CD4-positive, alpha-beta T cell treated with Interferon alpha-2 for 1 hour (primary cell): ENCODE measurements at places on chromosomes 4 and X.

DNA sequence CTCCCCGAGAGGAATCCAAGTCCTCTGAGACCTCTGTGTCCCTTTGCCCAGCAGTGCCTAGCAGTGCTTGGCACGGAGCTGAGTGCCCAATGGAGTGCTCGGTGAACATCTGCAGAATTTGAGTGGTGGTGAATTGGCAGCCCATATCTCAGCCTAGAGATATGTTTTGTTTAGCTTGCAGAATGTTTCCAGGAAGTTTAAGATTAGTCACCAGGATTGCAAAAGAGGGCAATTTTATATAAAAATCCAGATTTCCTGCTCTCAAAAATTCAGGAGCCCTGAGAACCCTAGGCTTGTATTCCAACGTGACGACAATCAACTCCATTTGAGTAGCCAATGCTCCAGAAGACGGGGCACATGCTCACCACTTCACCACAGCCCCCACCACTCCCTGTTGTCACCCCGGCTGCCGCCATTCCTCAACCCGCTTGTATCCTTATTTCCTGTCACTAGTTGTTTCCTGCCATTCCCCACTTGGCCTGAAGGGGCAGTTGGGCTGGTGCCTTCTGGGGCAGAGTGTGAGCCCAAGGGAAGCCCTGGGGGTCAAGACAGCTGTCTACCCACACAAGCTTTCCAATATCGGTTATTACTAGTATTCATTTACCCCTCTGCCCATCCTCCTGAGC is 116.9 kb downstream of the EFNB1 start:
- DNase-seq: no peak

DNA sequence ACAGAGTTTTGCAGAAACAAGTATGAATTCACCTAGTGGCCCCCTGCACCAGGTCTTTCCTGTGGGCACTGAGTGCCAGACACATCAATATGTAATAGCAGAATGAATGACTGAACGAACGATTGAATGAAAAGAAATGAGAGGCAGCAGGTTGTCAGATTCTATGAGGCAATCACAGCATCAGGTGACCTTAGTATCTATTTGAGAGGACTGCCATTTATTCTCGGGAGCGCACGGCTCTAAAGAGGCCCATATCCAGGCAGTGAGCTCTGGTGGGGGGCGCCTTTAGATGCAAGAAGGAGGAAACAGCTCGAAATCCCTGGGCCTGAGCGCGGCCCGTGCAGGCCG is 528 bp upstream of the SLC25A4 start:
- DNase-seq: no peak

- DNase-seq: no peak
Observed at GRCh38 chrX:68692651-68693050, 45.2 kb downstream of the STARD8 start.

- DNase-seq: no peak
Observed at GRCh38 chr4:27928761-27929540, 1068.3 kb downstream of the STIM2 start.

- no peak for DNase-seq
Observed at GRCh38 chr4:39637586-39638353, 895 bp downstream of the SMIM14 start.

- no peak for DNase-seq
Observed at GRCh38 chr4:21885241-21885640, 63.3 kb downstream of the KCNIP4 start.
